ENCODE measurements at places on chromosomes 11 and 22.

DNA sequence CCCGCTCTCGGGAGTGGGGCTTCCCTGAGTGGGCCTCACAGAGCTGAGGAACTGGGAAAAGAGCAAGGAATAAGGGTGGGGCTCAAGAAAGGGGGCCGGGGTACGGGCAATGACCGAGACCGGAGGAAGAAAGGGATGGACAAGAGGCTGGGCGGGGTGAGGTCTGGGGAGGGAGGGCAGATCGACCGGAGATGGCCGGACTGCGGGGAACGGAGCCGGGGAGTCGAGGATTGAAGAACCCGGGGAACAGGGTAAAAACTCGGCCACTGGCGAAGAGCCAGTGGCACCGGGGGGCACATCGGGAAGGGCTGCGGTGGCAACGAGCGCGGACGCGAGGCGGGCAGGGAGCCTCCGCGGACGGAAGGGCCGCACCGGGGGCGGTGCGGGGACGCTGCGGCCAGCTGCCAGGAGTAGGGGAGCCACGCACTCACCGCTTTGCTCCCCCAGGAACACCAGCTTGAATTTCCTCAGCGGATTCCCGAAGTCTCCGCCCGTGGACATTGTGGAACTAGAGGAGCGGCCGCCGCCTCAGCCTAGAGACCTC, 667 bp downstream of the RAB6A start:
- DNase-seq: no peak

- no peak for DNase-seq
Measured at GRCh38 chr22:45484742-45485141, 17.9 kb upstream of the FBLN1 start.

DNA sequence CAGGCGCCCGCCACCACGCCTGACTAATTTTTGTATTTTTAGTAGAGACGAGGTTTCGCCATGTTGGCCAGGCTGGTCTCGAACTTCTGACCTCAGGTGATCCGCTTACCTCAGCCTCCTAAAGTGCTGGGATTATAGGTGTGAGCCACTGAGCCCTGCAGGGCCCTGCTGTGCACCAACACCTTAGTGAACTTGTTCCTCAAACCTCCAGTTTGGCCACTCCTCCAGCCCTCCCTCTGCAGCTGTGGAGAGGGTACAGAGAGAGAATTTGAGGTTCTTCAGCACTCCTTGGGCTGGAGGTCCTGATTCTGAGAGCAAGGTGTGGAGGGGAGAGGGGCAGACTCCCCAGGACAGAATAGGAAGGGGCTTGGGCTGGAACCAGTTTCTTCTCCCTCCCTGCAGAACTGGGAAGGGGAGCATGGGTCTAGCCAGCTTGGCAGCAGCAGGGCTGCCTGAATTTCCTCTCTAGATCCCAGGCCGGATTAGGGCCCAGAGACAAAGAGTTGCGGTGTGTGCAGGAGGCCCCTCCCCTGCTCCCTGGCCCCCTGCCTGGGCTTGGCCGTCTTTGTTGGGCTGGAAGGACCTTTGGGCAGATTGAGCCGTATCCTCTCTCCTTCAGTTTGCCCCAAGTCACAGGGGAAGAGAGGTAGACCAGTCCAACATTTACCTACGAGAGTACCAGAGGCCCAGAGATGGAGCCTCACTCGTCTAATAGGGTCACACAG, 2.3 kb upstream of the PEX16 start:
- no peak for DNase-seq

- DNase-seq: no peak
Measured at GRCh38 chr22:43928468-43928867, 4.9 kb downstream of the PNPLA3 start.

DNA sequence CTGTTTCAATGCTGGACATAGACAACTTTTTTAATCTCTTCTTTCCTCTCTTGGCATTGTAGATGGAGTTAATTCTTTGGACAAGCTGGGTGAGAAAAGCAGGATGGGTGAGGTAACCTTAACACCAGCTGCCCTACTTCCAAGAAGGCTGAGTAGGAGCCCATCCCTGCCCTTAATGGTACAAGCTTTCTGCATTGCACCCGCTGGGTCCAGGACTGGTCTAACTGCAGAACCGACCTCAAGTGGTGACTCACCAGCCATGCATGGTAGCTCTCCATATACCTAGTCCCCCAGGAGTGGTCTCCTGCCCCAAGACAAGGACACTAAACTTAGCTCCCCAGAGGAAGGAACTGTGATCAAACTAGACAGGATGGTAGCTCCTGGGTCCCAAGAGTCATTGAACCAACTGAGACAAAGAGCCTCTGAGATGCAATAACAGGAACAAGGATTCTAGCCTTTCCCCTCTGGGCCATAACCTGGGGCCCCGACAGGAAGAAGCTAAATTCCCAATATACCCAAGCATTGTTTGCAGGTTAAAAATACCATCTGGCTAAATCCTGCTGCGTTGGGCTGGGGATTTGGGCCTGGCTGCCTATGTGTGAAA, 32.1 kb downstream of the RPL27A start:
- DNase-seq: no peak

DNA sequence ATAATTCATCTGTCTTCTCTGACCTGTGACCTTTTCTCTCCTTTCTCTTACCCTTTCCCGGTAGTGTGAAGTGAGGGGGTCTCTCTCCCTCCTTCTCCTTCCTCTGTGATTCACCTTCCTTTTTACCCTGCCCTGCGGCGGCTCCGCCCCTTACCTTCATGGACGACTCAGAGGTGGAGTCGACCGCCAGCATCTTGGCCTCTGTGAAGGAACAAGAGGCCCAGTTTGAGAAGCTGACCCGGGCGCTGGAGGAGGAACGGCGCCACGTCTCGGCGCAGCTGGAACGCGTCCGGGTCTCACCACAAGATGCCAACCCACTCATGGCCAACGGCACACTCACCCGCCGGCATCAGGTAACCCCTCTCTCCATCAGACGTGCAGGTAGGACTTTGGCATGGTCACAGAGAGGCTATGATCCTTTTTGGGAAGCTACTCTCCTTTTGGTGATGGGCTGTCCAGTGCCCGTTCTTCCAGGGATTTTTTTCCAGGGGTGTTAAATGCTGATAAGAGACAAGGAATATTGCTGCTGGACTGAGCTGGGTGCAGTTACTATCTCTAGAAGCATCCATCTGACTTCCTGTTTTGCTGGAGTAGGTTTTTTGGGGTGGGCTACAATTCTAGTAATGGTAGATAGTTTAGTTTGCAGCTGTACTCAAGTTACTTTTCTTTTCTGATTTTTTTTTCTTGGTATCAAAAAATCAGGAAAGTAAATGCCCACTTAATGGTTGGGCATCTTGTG, 29.9 kb downstream of the CTNND1 start:
- DNase-seq: no peak

- no peak for DNase-seq
Measured at GRCh38 chr11:114252767-114253166, 43.4 kb upstream of the NNMT start.

GRCh38 chr11:67320011-67320410, 16.7 kb downstream of the SSH3 start:
- DNase-seq: no peak

GRCh38 chr11:40271361-40271760, 1188.1 kb downstream of the LRRC4C start:
- no peak for DNase-seq

DNA sequence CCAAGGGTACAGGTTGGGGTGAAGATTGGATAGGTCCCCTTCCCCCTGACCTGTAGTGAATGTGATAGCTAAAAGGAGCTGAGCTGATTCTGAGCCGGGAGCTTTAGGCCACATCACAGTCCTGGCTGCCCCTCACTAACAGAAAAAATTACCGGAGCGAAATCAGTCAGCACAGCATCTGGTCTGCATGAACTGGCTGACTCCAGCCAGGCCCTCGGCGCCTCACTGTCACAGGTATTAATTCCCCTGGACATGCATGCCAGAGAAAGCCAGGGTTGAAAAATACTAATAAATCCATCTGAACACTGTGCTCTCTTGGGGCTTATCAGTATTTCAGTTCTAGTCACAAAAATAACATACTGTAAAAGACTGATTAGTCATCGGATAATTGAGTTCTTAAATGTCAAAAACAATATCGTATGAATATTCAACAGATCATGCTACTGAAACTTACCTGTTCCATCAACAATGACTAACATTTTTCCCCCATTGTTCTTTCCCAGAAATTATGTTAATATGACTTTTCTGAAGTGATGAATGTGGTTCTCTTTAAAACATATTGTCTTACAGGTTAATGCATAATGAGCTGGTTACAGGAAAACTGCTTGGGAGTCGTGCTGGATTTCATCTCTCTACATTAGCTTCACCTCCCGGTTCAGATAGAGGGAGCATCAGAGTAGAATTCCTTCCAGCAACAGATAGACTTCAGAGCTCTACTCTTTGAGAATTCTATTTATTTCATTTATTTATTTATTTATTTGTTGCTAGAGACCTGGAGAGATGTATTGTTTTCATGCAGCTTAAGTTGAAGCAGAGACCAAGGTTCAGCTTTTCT, 387.7 kb downstream of the NXPE2 start:
- no peak for DNase-seq

DNA sequence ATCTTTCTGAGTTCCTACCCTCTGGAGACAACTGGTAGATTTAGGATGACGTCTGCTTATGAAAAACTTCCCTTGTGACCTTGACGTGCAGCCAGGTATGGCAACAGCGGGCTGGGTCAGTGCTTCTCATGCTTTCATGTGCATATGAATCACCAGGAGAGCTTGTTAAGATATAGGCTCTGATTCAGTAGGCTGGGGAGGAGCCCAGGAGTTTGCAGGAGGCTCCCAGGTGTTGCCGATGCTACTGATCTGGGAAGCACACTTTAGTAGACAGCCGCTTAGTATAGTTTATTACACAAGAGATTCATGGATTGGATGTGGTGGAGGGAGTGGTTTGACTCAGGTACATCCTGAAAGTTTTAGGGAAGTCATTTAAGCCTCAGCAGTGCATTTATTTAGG, 23.8 kb downstream of the DIXDC1 start:
- DNase-seq: no peak

GRCh38 chr11:65560555-65561418, 2.6 kb upstream of the LTBP3 start:
- DNase-seq: no peak

DNA sequence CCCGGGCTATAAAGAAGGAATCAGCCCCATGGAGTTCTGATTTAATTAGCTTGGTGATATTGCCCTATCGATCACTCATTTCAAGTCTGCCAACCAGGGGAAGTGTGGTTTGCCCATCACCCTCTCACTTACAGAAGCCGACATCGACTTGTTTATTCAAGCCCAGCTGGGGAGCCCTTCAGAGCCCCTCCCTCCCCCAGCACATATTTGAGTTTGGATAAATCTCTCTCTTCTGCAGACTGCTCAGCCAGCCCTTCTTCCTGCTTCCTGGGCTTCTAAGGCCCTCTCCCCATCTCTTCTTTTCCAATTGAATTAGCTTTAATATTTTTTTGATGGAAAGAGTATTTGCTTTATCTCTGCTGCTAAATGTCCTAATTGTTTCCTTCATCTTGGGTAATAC, 299.0 kb downstream of the MIAT start:
- no peak for DNase-seq

GRCh38 chr11:33317662-33318061, 60.5 kb downstream of the HIPK3 start:
- DNase-seq: no peak

- DNase-seq: no peak
Measured at GRCh38 chr11:126608658-126609057, 253.2 kb downstream of the ST3GAL4 start.

DNA sequence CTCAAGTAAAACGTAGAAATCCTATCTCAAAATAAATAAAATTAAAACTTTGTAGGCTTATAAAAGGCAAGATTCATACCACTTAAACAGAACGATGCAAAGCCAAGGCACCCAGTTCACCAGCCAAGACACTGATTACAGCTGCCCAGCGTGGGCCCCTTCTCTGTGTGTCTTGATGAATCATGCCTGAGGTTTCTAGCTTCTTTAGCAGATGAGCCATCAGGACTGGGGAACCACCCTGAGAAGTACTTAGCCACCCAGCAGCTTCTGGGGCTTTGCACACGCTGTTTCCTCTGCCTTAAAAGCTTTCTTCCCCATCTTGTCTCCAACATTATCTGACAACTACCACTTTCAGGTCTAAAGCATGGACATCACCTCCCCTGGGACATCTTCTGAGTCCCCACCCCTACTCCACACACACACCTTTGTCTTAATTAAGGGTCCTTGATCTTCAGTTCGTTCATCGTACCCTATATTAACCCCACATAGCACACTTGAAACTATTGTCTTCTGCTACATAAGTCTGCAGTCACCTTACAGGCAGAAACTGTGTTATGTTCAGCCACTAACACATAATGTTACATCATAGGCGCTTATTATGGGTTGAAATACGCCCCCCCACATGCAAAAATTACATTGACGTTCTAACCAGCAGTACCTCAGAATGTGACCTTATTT, 8.7 kb upstream of the LAYN start:
- DNase-seq: no peak

GRCh38 chr22:46918197-46918596, 155.7 kb downstream of the TBC1D22A start:
- DNase-seq: no peak
